Stimulated activated CD8-positive, alpha-beta memory T cell treated with anti-CD3 and anti-CD28 coated beads, Interleukin-12 subunit alpha, Interleukin-12 subunit beta, amount 100 ng/mL, for 4 hours (primary cell): ENCODE measurements at places on chromosomes 2 and 18.

DNA sequence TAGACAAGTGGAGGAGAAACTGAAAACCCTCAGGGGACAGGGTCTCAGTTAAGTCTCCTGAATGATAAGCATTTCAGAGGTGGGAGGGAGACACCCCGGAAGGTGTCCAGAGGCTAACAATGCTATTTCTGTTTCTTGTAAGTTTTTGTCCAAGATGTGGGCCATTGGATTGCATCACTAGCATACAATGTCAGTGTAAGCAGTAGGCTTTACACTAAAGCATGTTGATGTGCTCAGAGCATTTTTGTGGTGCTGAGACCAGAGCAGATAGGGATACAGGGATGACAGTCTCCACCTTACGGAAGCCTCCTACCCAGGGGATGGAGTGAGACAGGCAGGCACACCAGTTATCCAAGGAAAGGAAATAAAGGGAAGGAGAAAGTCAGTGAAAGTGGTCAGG lies 2.2 kb upstream of the IL1R1 start:
- no peak for DNase-seq

- no peak for DNase-seq
These were observed 137.9 kb downstream of the MGAT5 start for GRCh38 chr2:134391751-134392160.

- DNase-seq = no peak
These were observed 23.0 kb downstream of the TCF7L1 start for GRCh38 chr2:85156153-85156552.

GRCh38 chr2:38075507-38076151 lies at the start of gene CYP1B1:
Gene CYP1B1, minus strand, starts transcription at chr2:38076151. Its CDS starts 763 bp downstream, at chr2:38075388.
- no peak for DNase-seq
